ENCODE measurements at places on chromosomes 6 and 20.

DNA sequence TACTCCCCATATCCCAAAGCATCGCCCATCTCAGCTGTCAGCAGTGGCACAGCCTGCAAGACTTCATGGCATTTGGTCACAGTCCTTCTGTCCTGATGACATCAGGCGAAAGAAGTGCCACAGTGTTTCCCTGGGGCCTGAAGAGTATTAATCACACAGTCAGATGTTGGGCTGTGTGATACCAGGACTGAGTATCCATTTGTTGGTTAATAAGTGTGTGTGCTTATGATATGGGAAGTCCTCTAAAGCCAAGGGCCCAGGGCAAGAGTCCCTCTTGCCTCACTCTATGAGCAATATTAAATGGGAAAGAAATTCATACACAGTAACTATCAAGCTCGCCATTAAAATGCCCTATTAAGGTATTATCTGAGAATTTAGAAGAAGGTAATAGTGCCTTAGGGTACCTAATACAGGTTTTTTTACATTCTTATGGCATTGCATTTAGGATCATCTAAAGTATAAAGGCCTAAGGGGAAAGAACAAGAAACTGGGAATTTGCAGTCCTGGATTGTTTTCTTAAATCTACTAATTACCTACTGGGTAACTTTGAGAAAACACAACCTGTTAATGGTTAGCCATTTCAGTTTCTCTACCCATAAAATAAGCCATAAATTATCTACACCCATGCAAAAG is 204.1 kb upstream of the PREP start:
- no peak for DNase-seq

DNA sequence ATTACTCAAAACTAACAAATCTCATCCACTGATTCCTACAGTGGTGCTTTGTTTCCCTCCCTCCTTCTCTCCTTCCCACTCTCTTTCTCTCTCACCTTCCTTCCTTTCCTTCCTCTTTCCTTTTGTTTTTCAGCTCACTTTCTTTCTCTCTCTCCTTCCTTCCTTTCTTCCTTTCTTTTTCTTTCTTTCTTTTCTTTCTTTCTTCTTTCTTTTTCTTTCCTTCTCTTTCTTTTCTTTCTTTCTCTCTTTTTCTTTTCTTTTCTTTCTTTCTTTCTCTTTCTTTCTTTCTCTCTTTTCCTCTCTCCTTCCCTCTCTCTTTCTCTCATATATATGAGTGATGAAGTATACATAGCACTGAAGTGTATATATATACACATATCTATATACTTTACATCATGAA is 241.4 kb downstream of the CENPW start:
- DNase-seq: no peak

GRCh38 chr20:61903575-61904340 is 161.9 kb downstream of the TAF4 start:
- no peak for DNase-seq

DNA sequence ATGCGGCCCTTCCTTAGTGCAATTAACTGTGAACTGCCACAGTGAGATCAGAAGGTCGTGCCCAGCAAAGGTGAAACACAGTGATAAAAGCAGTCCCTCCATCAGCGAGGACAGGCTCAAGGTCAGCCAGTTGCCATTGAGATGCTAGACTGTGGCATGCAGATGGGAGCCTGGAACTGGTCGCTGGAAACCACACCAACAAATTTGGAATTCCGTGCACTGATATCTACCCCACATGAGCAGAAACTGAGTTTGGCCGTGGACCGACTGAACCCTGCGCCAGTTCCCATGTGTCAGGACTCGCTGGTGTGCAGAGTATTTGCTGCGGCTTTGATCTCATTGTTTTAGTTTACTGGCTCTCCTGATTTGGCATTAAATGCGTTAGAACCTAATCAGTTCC is 125.6 kb upstream of the QKI start:
- DNase-seq: no peak

DNA sequence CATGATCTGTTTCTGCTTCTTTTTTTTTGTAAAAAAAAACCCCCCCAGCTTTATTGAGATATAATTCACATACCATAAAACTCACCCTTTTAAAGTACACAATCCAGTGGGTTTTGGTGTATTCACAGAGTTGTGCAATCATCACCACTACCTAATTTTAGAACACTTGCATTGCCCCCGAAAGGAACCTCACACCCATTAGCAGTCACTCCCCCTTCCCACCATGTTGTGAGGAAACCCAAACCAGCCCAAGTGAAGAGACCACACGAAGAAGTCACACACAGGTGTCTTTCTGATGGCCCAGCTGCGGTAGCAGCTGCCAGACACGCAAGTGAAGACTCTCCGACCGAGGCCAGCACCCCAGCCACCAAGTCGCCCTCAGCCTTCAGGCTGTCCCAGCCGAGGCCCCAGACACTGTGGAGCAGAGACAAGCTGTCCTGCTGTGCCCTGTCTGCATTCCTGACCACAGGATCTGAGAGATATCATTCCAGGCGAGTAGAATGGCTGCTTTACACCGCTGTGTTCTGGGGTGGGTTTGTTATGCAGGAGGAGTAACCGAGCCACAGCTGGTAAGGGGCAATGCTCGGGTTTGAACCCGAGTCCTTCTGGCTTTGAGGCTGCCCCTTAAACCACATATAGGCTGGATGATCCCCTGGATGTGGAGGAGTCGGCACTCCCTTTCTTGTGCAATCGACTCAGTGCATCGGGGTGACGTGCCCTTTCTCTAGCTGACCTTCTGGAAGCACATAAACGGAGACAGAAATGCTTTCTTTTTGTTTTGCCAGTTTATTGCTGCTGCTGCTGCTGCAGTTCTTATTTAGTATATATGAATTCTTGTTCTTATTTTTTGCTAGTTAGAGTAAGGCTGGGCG is 59.1 kb upstream of the PTPN1 start:
- no peak for DNase-seq

GRCh38 chr6:153059757-153060156 is 57.2 kb upstream of the MTRF1L start:
- DNase-seq: no peak

- no peak for DNase-seq
Observed at GRCh38 chr20:34525709-34526416, 9.6 kb downstream of the DYNLRB1 start.

GRCh38 chr6:127855542-127856159 is 45.2 kb downstream of the THEMIS start:
- no peak for DNase-seq

- no peak for DNase-seq
Observed at GRCh38 chr20:8535403-8536261, 403.6 kb downstream of the PLCB1 start.

DNA sequence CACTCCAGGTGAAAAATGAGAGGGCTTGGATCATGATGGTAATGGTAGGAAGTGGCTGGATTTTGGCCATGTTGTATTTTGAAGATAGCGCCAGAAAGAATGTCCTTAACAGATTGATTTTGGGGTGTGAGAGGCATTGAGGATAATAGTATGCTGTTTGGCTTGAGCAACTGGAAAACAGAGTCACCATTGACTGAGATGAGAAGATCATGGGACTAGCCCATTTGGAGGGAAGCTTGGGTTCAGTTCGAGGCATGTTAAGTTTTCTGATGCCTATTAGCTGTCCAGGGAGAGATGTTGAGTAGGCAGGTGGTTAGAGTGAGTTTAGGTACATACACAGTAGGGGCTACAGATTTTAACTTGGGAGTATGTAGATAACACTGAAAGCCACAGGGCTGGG is 23.3 kb downstream of the PLCG1 start:
- no peak for DNase-seq

DNA sequence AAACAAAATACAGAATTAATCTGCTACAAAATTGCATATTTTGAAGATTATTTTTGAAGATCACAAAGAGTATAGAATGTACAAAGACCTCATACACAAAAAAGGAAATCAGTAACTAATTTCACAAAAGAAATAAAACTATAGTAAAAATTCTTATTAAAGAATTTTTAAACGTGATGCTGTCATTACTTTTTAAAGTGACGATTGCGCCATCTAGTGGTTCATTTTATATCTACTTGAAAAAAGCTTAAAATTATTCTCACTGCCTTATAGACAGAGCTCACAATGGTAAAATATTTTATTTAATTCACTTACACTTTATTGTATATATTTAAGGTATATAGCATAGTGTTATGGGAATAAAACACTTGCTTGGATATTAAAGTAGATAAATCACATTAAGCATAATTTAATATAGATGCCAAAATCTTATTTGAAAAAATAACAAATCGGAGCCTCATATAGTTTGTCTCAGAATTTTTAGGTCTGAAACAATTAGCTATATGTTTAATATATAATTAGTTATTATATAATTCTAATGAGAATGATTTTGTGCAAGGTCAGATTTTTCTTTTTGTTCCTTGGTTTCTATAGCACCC is 128.8 kb downstream of the PHF3 start:
- no peak for DNase-seq

- no peak for DNase-seq
Observed at GRCh38 chr6:46772762-46773161, 20.4 kb upstream of the MEP1A start.

- no peak for DNase-seq
Observed at GRCh38 chr6:111477481-111477938, 5.5 kb downstream of the REV3L start.

- DNase-seq: no peak
Observed at GRCh38 chr20:20561841-20562240, 150.6 kb downstream of the RALGAPA2 start.

DNA sequence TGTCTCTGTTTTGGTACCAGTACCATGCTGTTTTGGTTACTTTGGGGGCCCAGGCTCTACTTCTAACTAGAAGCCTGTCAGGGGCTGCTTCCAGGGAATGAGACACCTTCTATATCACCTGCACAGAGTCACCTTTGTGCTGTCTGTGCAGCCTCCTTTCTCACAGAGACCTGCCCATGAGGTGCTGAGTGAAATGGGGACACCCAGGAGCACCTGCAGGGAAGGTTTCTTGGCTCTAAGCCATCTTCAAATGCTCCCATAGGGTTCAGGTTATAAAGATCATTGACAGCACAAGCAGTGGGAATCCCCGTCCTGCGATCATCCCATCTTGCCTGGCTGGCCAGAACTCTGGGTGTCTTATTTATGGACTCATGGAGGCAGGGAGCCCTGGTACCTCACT is 19.1 kb downstream of the GABRR2 start:
- no peak for DNase-seq

All from activated CD4-positive, CD25-positive, alpha-beta regulatory T cell (primary cell).